ENCODE measurements at places on chromosomes 7 and 10.

GRCh38 chr7:10720042-10720441 is 253.6 kb upstream of the PHF14 start:
- peak; percentile 30 for DNase-seq

GRCh38 chr7:141946796-141947195 is at the start of gene CLEC5A:
Gene CLEC5A, minus strand, starts transcription at chr7:141946974. Its CDS starts 682 bp downstream, at chr7:141946292.
- no peak for DNase-seq

- peak; percentile 83 for DNase-seq
These were observed 462 bp downstream of the KIAA1549 start for GRCh38 chr7:138980563-138981291.

DNA sequence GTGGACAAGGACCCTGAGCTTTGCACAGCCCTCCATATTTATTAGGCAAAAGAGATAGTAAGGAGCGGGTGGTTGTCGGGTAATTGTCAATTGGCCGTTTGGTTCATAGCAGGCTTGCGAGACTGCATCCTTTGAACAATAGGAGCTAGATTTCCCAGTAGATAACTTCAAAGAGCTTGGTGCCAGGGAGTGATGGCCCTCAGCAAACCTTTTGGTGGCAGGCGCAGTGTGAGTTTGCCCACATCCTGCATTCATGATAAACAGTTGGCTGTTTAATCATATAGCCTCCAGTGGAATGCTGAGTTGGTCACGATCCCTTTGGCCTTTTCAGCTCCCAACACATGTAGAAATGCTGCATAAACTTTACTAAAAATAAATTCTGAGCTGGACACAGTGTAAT is 156.9 kb downstream of the AKR1D1 start:
- no peak for DNase-seq

DNA sequence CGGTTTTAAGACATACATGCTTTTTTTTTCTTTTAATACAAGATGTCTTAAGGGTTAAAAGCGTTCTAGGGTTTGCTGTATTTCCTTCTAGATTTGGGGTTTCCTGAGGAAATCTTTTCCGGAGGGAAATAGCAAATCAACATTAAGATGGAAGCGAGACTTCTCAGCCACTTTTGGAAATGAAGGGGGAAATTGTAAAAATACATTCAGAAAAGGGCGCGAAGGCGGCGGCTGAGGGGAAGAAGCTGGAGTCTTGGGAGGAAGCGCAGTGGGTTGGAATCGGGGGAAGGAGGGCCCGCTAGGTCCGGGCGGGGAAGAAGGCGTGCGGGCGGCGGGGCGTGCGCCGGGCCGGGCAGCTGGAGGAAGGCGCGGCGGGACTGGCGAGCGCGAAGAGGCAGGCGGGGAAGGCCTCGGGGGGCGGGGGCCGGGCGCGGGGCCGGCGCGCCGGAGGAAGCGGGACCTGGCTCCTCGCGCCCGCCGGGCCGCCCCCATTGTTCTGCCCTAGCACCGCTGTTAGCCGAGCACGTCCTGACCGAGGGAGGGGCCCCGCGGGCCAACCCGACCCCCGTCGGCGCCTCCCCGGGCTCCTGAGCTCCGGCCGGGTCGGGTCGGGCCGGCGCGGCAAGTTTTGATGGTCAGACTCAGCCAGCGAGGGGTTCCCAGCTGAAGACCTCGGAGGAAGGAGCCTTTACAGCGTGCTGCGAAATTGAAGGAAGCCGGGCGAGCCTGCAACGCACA is 1.5 kb upstream of the SKIDA1 start:
- peak; percentile 65 for DNase-seq

DNA sequence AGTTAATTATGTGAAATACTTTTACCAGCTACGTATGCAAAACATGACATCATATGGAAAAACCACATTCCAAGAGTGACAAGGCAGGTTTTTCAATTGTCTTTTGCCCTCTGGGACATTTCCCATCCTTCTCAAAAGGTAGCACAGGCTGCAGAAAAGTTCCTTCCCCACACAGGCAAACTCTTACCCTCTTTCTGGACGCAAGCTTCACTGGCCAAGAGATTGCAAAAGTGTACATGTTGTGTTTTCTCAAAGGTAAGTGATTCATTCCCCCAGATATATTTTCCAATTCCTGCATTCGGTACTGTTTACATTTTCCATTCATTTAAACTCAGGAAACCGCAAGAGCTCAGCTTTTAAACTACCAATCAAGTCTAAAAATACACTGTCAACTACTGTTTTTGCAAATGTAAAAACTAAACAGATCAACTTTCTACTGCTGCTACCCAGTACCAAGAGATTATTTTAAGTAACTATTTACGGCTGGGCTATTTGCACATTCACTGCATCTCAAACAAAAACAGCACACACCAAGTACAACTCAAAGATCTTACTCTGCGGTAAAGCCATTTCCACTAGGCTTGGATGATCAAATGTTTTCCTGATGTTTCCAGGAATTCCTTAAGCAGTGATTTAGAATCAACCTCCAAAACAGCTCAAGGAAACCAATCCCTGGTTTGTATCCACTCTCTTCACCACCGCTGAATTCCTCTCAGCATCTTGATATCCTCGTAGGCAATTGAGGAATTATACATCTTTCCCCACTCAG is 233.6 kb upstream of the CCDC6 start:
- peak; percentile 35 for DNase-seq

GRCh38 chr7:94650147-94651051 is 5.5 kb downstream of the SGCE start:
- DNase-seq: no peak

Data from NCI-H69 (cell line).